Inflammatory macrophage treated with lipopolysaccharide for 1 hour (primary cell): ENCODE measurements at places on chromosomes 2 and 18.

DNA sequence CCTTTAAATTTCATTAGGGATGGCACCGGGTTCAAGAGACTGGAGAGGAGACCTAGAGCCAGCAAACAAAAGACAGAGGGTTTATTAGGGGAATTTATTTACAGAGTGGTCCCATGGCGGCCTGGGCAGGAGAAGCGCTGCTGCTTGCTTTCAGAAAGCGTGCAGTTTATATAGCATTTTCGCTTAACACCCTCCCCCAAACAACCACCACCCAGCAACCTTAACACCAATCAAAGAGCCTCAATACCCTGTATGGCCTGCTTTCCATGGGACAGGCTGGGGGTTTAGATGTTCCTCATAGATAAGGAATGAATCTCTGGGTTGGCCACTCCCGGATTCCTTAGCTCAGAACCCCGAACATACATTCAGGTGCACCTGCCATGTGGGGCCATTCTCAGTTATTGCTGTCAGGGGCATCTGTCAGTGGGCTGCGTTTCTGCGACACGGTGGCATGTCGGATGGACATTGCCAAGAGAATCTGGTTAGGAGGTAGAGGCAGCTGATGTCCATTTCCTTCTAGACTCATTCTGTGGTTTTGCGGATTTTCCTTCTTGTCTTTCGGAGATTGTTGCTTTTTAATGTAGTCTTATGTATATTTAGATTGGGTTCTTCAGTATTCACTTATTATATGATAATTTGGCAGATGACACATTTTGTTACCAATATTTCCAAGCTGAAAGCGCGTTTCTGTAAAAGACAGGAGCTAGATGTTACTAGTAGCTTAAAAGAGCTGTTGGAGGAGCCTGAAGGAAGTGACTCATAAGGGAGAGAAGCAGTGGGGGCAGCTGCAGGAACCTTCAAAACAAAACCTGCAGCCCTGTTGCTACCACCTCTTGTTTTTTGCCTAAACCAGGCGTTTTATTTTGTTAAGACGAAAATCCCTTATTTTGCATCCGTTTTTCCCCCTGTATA lies 7.2 kb downstream of the AGAP1 start:
- no peak for DNase-seq

- DNase-seq = no peak
These were observed 10.5 kb downstream of the SCTR start for GRCh38 chr2:119513832-119514231.

GRCh38 chr2:96505231-96505889 lies at the start of gene NEURL3:
NEURL3 (minus strand) TSS chr2:96505357; CDS start chr2:96505286, 71 bp downstream.
- peak; percentile 54 for DNase-seq

- DNase-seq = no peak
These were observed 70.9 kb downstream of the TCF4 start for GRCh38 chr18:55517055-55517454.

- DNase-seq = no peak
These were observed 9.1 kb downstream of the LOXL3 start for GRCh38 chr2:74544634-74545033.

GRCh38 chr2:126748188-126748760 lies 92.3 kb downstream of the GYPC start:
- no peak for DNase-seq

- no peak for DNase-seq
These were observed 73.7 kb downstream of the UXS1 start for GRCh38 chr2:106120432-106120831.

- DNase-seq = no peak
These were observed 129.5 kb downstream of the FAM124B start for GRCh38 chr2:224272237-224272910.

DNA sequence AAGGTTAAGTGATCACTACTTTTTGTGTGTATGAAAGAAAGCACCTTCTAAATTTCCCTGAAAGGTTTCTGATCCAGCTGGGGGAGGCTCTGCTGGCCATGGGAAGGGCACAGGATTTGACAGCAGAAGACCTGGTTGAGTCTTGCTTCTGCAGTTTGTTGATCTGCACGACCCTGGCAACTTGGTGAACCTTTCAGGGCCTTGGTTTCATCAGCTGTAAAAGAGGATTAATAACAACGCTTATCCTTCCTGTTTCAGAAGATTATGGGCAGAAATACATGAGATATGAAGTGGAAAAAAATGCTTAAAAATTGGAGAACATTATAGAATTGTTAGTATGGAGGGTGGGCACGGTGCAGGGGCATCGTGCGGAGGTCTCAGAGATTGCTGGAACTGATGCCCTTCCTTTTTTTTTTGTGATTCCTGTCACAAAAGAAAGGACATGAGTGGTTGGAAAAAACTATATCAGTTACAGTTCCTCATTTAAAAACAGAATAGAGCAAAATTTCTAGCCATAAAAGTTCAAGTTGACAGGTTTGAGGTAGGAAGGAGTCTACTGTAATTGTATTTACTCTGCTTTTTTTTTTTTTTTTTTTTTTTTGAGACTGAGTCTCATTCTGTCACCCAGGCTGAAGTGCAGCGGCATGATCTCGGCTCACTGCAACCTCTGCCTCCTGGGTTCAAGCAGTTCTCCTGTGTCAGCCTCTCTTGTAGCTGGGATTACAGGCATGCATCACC lies 47.4 kb downstream of the MFSD6 start:
- DNase-seq = no peak

GRCh38 chr2:230430957-230431910 lies 15.2 kb downstream of the SP100 start:
- no peak for DNase-seq

DNA sequence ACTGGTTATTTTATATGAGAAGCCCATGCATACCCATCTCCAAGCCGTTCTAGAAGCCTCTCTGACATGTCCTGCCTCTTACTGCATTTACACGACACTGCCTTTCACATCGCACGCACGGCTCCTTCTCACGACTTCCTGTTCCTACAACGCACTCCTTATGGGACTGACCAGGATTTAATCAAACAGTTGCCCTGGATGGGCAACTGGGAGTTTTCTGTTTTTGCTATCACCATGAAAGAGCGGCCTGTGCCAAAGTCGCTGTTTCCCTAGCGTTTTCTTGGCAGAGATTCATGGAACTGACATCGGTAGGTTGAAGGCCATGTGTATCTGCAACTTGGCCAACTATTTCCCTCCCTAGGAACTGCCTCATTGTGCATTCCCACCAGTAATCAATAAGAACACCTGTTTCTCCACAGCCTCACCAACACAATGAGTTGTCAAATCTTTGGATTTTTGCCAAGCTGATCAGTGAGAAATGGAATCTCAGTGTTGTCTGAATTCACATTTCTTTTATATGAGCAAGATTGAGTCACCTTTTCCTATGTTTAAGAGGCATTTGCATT lies 97.2 kb upstream of the OTOS start:
- DNase-seq = no peak

- no peak for DNase-seq
These were observed 87.4 kb downstream of the ZNF516 start for GRCh38 chr18:76407681-76408080.

GRCh38 chr2:172667581-172668325 lies 67.9 kb upstream of the RAPGEF4 start:
- peak; percentile 55 for DNase-seq

DNA sequence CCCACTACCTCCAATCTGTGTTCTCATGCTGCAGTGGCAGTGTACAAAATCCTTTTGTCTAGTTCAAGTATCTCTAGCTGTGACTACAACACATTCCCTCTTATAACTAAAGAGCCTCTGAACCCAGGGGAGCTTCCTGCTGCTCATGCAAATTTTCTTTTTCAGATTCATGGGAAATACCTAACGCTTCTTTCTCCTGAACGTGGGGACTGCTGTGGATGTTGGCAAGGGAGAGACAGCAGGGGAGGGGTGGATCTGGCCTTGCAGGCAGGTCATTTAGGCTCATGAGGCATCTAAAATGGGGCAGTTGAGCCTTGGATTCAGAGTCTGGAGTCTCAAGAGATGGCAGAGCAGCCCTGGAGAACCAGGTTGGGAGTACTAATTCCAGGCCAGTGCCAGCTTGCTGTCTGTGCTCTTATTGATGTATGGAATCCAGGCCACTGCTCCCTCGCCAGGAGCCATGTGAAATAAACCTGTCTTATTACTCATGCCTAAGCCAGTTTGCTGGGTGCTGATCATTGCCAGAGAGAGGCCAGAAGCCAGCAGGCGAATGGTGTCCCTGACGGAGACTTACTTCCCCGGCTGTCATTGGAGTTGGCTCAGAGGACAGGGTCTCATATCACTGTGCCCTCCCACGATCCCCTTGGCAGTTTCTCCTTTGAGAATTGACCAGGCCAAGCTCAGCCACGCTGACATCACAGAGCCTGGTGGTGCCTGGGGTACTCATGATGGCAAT lies 29.2 kb upstream of the TNP1 start:
- DNase-seq = no peak

- no peak for DNase-seq
These were observed 43.3 kb upstream of the LCLAT1 start for GRCh38 chr2:30403592-30404312.

DNA sequence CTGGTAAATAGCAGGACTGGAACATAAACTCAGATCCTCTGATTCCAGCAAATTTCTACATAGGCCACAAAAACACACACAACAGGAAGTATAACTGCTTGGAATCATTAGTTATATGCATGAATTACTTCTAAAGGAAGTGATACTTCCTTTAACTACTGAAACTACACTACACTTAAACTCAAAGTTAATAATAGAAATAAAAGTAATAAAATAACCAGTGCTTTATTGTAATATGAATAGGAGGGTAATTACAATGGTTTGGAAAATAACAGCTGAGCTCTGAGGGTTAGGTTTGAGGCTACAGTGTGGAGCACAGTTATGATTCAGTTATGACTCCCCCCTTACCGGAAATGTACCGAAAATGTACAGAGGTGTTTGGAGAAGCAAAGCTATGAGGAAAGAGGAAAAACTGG lies 18.5 kb upstream of the POLI start:
- DNase-seq = peak; percentile 35

DNA sequence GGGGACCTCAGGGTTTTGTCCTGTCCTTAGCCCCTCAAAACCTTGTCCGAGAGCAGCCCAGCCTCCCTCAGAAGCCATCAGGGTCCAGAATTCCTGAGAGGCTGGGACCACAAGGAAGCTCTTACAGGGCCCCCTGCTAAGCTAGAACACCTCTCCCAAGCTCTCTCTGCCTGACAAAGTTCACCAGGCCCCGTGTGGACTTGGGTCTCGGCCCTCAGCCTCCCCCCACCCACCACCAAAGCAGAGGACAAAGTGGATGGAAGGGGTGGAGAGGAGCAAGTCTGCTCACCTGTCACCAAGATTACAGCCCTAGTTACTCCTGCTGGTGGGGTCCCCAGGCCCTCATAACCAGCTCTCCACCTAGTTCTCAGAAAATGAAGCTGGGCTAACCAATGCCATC lies 16.8 kb downstream of the RAB11FIP5 start:
- DNase-seq = no peak

- no peak for DNase-seq
These were observed 244.7 kb downstream of the NDUFA10 start for GRCh38 chr2:239780236-239780994.

DNA sequence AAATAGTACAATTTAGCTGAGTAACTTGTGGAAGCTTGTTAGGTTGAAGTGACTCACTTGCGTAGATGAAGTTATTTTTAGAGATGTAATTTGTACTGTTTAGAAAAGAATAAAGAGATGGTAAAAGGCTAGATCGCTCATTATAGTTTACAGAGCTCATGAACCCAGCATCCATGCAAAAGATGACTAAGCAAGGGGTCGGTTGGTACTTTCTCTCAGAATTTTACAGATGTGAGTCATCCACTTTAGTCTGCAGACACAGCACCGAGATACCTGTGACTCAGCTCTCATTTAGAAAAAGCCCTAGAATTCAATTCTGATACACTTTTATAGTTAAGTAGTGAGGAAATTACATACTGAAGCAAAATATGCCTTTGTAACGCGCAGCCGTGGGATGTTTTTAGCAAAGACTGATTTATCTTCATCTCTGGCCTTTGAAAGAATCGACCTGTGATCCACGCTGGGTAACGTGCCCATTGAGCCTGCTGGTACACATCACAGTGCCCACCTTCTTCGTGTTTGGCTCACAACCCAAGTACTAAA lies 116.5 kb upstream of the FOSL2 start:
- DNase-seq = peak; percentile 60

DNA sequence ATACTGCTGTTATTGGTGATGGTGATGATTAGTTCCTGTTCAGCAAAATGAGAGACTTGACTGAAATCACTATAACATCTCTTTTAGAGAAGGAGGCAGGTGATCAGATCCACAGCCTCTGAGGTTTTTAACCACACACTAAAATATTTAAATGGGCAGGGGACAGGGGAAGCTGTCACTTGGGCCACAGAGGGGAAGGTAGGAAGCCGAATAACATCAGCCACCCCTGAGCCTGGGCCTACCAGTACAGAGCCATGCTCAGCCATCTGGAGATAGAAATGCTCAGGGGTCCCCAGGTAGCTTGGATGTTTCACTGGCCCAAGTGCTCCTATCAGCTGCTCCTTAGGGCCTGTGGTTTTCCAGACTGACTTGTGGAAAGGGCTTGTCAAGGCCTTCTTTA lies 122.3 kb downstream of the MRO start:
- no peak for DNase-seq

GRCh38 chr18:29586210-29586609 lies 1409.3 kb upstream of the CDH2 start:
- DNase-seq = no peak

GRCh38 chr2:161206471-161207032 lies 46.3 kb downstream of the TANK start:
- peak; percentile 60 for DNase-seq

GRCh38 chr18:69916412-69916811 lies 31.3 kb downstream of the CD226 start:
- DNase-seq = no peak

DNA sequence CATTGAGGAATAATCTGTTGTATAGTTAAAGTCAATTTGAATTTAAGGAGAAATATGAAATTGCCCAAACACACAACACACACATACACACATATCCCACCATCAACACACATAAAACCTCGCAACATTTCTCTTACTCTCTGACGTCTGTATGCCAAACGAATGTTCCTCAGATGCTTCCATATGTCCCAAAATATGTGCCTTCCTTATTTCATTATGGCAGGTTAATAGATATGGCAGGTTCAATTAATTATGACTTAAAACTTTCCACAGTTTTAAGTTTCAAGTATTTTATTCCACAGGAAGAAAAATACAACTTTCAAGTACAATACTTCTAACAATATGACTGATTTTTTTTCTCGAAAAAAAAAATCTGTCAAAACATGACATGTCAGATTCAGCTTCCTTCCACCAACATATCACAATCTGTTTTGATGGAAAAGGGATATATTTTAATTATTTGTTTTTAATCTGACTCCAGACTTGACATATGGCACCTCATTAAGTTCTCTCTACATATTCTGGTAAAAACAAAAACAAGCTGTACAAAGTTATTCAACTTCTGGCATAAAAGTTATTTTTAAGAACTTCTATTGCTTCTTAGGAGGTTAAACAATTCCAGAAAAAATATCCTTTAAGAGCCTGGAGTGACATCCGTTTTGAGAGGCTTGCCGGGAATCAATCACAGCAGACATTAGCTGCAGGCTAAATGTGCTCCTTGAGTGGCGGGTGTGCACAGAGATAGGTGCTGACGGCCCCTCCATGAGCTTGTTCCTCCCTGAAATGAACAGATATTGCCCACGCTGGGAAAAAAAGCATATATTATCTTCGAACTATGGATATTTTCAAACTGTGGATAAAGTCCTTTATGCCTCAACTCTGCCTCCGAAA lies 812.7 kb downstream of the DCDC2C start:
- DNase-seq = no peak

GRCh38 chr2:39851651-39852110 lies 72.6 kb upstream of the THUMPD2 start:
- no peak for DNase-seq
